ENCODE measurements at places on chromosomes 13 and 19.

- no peak for DNase-seq
These were observed 38.9 kb downstream of the TEX29 start for GRCh38 chr13:111359237-111359915.

DNA sequence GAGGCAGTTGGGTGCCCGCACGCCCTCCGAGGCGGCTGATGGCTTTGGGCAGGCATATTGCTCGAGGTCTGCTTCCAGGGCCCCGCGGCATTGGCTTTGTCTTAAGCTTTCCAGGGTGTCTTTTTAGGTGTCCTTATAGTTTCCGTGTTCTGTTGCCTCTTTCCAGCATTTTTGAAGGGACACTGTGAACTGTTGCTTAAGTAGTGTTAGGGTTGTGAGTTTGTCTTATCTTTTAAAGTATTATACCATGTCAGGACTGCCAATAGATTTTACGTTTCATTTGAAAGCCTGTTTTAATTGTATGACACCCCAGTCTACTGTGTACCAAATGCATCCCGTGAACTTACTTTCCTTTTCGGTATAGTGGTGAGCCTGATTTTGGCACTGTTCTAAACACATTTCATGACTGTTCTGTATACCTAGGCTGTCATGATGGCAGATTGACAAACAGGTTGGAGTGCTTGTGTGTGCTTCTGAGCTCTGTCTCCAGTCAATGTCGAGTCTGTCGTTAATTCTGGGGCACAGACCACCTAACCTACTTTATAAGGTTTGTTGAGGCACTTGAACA lies 656 bp downstream of the PCCA start:
- no peak for DNase-seq

GRCh38 chr13:33794576-33794975 lies 23.4 kb upstream of the RFC3 start:
- DNase-seq, result no peak

- no peak for DNase-seq
These were observed 69.5 kb upstream of the ZDHHC20 start for GRCh38 chr13:21528616-21529015.

DNA sequence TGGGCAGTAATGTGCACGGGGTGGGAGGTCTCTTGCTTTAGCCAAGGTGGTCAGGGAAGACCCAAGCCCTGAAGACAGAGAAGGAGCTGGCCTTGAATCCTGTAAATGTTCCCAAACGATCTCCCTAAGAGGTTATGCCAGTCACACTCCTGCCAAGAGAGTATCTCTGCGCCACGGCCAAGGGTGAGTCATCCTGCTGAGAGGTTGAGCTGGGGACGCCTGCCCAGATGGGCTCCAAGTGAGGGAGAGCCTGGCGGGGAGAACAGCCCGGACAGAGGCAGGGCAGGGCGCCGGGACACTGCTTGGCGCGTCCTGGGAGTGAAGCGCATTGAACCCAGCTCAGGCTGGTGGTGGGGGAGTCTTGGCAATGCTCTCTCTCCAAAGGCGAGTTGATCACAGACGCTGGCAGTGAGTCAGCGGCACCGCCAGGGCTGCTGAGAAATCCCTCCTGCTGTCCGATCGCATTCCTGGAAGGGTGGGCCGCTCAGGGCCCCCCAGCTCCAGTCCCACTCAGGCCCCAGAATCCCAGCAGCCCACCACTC lies 16.4 kb downstream of the SULT2B1 start:
- DNase-seq, result no peak
